Stimulated activated CD4-positive, alpha-beta T cell treated with anti-CD3 and anti-CD28 coated beads, Interleukin-4, amount 100 ng/mL, for 24 hours (primary cell): ENCODE measurements at places on chromosomes 5 and 9.
A peak's percentile ranks its signal among the peaks of the same experiment; 100 is the strongest.

DNA sequence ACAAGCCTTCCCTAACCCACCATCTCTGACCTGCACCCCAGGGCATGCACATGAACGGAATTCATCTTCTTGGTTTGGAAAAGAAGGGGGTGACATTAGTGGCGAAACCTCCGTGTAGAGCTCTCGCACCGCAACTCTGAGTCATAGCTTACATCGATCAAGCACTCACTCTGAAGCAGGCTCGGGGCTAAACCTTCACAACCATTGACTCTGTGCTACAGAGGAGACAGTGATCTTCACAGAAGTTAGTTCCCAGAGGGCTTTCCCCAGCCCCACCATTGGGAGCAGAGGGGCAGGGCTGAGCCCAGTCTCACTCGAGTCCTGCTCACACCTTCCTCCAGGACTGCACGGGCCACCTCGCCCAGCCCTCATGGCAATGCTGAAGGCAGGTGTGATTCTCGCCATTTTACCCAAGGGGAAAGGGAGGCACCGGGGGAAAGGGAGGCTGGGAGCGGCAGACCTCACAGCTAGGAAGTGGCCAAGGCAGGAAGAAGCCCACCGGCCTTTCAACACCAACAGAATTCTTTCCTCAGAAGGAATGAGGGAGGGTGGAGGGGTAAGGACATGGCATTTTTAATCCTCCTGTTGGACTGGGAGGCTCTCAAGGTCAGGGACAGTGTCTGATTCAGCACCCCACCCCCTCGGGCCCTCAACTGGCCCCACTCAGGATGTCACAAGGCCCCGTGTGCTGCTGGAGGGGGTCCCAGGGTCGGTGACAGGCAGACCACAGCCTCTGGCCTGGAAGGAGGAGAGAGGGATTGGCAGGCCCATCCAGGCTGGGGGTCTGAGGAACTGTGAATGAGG, 25.9 kb upstream of the IL17B start:
- DNase-seq: no peak

GRCh38 chr9:107749787-107750444, 260.3 kb upstream of the KLF4 start:
- DNase-seq: no peak

- no peak for DNase-seq
Measured at GRCh38 chr9:93054758-93055704, 3.5 kb upstream of the SUSD3 start.

- no peak for DNase-seq
Measured at GRCh38 chr9:14957109-14957508, 46.9 kb upstream of the FREM1 start.

- no peak for DNase-seq
Measured at GRCh38 chr5:59401637-59402036, 491.9 kb downstream of the PDE4D start.

- DNase-seq: peak; percentile 40
Measured at GRCh38 chr5:50666261-50667022, at the start of gene PARP8. TSS of gene PARP8 (plus strand) at chr5:50666637. CDS start at chr5:50667096, 459 bp downstream.

DNA sequence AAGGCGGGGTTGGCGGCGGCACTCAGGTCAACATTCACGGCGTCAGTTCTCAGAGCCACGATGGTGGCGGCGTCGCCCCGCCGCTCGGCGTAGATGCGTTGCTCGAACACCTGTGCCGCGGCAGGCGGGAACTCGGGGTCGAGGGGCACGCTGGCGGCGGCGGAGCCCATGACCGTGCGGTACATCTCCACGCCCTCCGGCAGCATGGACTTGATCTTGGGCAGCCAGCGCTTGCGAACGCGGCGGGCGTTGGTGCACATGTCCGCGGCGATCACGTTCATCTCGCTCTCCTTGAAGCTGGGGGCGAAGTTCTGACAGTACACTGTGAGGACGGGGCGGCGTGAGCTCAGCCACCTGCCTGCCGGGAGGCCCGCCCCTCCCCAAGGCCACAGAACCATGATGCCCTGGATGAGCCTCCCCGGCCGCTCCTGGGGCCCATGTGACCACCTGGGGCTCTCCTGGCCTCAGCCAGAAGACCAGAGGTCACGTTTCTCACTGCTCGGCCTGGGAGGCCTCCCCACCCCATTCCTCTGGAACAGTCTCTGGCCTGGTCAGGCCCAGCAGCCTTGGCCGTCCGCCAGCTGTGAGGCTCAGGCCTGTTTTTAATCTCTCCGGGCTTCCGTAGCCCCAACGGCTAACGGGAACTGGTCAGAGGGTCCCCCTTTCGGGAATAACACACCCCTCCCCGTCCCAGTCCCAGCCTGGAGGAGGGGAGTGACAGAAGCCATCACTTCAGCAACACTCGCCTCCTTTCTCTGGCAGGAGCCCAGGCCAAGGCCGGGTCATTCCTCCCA, 50.7 kb upstream of the UBAC1 start:
- no peak for DNase-seq

GRCh38 chr5:94793113-94793815, 174.8 kb downstream of the SLF1 start:
- peak; percentile 22 for DNase-seq

DNA sequence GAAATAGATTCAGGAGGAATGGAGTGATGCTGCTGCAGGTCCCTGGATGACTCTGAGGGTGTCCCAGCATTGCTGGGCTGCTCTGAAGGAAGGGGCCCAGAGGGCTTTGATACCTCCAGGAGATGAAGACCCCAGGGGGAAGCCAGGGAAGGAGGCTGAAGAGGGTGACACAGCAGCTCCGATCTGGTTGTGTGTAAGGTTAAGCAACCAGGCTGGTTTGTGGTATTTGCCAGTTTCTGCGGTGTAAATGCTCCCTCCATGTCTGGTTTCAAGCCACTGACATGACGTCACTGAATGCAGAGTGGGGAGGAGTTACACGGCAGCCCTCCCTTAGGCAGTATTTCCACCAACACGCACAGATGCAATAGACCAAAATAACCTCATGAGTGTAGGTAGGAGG, 40.0 kb upstream of the ORM1 start:
- DNase-seq: no peak

- no peak for DNase-seq
Measured at GRCh38 chr5:168057905-168058304, 233.5 kb upstream of the WWC1 start.

- DNase-seq: no peak
Measured at GRCh38 chr5:82396871-82397514, 118.8 kb upstream of the RPS23 start.

DNA sequence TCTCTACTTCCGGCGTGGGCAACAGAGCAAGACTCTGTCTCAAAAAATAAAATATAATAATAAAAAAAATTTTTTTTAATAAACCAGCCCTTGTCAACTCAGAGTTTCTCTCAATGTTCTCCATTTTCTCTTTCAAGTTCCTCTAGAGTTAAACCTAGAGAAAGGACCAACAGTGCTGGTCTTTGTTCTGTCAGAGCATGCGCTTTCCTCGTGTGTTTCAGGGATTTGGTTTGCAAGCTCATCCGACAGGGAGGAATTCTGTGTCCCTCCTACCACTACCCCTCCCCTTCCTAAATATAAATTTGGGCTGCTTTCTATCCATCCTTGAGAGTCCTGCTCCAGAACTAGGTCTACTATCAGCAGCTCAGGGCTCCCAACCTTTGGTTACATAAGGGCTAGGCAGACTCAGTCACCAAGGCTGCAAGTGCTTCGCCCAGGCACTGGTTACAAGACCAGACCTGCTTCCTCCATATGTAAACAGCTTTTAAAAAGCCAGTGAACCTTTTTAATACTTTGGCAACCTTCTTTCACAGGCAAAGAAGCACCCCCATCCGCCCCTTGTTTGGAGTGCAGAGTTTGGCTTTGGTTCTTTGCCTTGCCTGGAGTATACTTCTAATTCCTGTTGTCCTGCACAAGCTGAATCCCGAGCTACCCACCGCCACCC, 13.5 kb downstream of the SETX start:
- no peak for DNase-seq

DNA sequence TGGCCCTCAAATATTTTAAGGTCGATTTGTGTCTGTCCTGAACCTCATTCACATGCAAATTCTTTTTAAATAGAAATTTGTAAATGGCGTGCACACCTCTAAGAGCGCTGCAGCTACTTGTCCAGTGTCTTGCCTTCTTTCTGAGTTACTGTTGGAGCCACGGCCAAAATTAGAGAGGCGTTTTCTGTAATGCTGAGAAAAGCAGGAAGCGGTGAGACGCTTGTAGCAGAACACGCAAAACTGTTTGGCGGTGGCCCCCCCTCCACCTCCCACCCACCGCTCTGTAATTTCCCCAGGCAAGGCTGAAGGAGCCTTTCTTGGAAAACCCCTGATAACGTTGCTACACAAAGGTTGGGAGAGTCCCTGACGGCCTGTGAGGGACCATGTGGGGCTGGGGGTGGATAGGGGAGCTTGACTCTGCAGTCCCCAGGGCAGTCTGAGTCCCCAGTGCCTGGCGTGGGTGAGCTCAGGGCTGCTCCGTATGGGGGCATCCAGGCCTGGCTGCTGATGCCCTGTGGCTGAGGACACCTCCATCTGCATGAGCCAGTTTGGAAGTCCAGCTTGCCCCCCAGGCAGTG, 96.5 kb downstream of the GADD45G start:
- peak; percentile 82 for DNase-seq

DNA sequence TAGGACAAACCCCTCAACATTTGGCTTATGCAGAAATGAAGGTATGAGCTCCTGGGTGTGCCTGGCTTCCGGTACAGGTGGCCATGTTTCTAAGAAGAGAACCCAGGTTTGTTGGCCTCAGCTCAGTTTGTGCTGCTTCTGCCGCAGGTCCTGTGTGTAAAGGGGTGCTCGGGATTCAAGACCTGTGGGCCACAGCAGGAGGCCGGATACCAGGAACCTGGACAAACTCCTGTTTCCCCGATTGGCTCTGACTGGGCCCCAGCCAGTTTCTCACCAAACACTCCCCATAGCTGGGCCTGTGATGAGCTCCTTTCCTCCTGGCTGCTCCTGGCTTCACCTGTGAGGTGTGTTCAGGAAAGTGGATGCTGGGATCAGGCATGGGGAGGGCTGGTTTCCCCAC, 271.2 kb upstream of the IRX2 start:
- no peak for DNase-seq

GRCh38 chr9:22159586-22159985, 150.5 kb upstream of the CDKN2B start:
- DNase-seq: no peak

DNA sequence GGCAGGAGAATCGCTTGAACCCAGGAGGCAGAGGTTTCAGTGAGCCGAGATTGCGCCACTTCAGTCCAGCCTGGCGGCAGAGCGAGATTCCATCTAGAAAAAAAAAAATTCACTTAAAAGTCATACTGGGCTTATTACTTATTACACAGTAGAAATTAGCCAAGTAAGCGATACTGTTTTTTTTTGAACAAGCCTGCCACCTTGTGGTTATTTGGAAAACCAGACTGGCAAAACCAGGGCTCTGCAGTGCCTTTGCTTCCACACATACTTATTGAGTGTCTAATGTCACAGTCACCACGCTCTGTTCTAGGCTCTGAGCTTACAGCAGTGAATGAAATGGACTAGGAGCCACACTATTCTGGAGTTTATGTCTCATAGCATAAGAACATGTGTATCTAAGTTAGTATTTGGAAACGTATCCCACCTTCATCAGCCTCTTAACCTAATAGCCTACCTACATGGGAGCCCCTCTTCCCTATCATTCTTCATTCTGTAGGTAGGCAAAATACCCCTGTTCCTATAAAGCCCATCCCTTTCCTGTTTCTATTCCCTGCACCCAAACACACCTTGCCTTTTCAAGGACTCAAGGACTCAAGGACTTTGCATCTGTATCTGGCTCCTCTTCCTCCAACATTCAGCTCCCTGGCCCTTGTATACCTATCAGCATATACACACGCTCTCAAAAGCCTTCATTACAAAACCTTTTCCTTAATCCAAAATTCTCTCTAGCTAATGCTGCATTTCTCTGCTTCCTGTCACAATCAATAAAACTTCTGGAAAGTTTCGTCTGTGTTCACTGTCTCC, 13.9 kb upstream of the BASP1 start:
- no peak for DNase-seq

- DNase-seq: no peak
Measured at GRCh38 chr9:113913426-113914195, 37.5 kb downstream of the ZNF618 start.

GRCh38 chr5:160441311-160441781, 19.7 kb downstream of the PTTG1 start:
- no peak for DNase-seq

GRCh38 chr5:180970336-180970735, 18.3 kb upstream of the BTNL3 start:
- DNase-seq: no peak

- no peak for DNase-seq
Measured at GRCh38 chr5:78221964-78222451, 72.5 kb downstream of the AP3B1 start.

GRCh38 chr9:99231711-99232110, 9.6 kb downstream of the SEC61B start:
- peak; percentile 39 for DNase-seq

GRCh38 chr9:37574241-37574721, 1.9 kb downstream of the FBXO10 start:
- no peak for DNase-seq

GRCh38 chr5:107104040-107104995, 566.4 kb downstream of the EFNA5 start:
- DNase-seq: no peak

GRCh38 chr5:159933531-159934485, 17.5 kb downstream of the ADRA1B start:
- no peak for DNase-seq

DNA sequence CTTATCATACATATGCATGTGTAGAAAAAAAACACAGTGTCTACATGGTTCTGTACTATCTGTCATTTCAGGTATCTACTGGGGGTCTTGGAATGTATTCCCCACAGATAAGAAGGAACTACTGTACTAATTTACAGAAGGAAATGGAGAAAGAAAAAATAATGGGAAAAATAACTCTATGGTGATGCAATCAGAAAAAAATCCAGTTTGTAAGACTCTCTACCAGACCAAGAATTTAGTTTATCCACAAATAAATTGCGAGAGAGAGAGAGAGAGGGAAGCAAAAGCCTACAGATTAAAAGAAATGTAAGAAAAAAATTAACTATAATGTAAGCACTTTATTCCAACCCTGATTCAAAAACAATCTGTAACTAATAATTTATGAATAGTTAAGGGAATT, 708.6 kb upstream of the ZNF608 start:
- DNase-seq: no peak
